ENCODE measurements at places on chromosomes 7 and 10.

- DNase-seq = no peak
These were observed 9.9 kb upstream of the LIPM start for GRCh38 chr10:88792661-88793060.

DNA sequence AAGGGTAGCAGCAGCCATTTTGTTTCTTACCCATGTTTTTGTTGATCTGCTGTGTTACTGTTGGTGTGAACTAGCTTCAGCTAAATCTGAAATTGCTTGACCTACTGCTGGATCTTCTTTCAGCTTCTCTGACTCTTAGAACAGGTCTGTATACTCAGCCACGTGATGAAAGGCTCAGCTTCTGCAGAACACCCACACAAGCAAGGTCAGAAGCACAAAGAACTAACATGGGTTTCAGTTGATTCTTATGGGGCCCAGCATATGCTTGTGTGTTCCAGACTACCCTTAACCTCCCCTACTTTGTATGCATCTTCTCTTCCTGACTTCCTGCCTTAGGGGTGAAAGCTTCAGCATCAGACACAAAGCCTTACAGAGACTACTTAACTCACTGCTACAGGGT, 186.8 kb downstream of the HGF start:
- DNase-seq = no peak

- no peak for DNase-seq
These were observed 121.6 kb upstream of the LYZL2 start for GRCh38 chr10:30750971-30751677.

GRCh38 chr7:42596737-42597136, 315.1 kb downstream of the C7orf25 start:
- no peak for DNase-seq

- DNase-seq = no peak
These were observed 9.9 kb downstream of the KCNH2 start for GRCh38 chr7:150968056-150968733.

GRCh38 chr10:20623546-20623945, 273.6 kb downstream of the NEBL start:
- DNase-seq = no peak

- DNase-seq = no peak
These were observed 52.6 kb upstream of the CAPZA2 start for GRCh38 chr7:116809636-116810266.

GRCh38 chr10:51196508-51197175, 122.4 kb downstream of the PRKG1 start:
- DNase-seq = no peak

- DNase-seq = no peak
These were observed 242.3 kb downstream of the GLI3 start for GRCh38 chr7:41994746-41995110.

DNA sequence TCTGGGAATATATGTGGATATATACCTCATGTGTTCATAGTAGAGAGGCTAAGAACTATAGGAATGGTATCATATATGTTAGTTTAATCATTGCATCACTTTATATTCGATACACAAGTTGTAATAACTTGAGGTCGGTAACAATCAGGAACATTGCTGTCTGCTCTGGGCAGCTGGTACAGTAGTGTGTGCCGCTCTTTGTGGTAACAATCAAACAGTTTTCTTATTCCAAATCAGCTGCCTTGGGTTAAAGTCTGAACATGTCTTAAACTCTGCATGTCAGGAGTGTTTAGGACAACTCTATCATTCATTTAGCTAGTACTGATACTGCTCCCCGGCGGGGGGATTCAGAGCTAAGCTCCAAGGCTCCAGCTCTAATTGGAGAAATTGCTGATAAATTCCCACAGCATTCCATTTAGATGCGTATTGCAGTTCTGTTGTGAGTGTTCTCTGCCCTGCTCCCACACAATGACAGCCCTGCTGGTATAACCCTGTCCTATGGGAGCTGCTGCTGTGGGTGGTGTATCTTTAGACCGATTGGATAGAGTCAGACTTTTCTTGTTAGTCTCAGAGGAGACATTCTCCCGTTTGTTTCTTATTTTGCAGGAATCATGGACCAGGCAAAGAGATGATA, 707.5 kb upstream of the FZD8 start:
- DNase-seq = no peak

GRCh38 chr7:106823631-106824030, 41.5 kb upstream of the PIK3CG start:
- DNase-seq = no peak

DNA sequence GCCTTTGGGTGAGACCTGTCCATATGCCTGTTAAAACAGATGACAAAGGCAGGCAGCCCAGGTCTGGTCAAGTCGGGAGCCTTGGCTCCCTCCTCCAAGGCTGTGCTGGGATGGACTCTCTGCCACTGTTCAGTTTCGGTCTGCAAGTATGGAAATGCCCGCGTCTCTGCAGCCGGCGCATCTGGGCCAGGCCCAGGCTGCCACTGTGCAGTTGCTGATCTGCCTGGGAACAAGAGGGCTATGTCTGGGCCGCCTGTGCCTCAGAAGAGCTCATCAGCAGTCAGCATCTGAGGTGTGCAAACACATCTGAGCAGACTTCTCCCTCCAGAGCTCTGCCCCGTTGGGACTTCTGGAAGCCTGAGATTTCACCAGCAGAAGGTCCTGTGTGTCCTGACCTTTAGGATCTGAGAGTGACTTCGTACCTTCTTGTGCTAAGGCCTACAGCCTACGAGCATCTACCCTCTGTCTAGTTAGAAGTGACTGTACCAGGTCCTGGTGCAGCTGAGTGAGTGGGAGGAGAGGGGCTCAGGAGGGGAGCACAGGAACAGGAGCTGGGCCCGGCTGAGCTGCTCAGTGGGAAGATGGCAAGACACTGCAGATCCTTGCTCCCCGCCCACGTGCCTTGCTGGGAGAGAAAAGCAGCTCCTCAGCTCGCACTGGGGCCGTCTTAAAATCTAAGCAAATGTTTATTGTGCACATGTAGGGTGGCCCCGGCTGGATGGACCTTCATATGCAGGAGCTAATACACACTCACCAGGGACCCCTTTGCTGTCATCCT, 50.9 kb downstream of the DOCK1 start:
- no peak for DNase-seq

- DNase-seq = no peak
These were observed 7.0 kb downstream of the ANKRD1 start for GRCh38 chr10:90913774-90914420.

DNA sequence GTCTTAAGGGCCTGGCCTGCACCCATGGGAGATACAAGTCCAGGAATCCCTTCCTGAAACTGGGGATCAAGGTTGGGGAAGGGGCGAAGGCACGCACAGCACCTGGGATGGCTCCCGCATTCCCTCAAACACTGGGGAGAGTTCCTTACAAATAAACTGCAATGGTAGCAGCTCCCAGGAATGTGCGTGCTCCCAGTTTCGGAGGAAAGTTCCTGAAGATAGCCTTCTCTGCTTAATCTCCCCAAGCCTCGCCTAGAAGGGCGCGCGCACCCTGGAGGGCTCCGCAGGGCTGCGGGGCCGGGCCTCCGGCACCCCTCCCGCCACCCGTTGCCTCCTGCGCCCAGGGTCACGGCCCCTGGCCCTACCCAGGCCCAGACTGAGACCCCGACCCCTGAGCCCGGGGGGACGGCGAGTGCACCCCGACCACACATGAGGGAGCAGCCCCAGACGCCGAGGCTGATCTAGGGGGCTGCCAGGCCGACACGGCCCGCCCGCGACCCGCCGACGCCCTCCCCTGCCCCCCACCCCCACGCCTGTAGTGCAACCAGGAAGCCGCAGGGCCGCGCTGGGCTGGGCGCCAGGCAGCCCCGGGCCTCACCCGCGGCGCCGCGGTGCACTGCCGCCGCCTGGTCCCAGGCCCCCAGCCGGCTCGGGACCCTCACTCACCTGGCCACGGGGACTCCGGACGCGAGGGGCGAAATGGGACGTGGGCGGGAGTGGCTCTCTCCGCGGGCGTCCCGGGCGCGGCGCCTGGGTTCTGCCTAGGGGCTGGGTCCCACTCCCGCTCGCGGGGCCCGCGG, 460 bp downstream of the ANXA11 start:
- DNase-seq = no peak

DNA sequence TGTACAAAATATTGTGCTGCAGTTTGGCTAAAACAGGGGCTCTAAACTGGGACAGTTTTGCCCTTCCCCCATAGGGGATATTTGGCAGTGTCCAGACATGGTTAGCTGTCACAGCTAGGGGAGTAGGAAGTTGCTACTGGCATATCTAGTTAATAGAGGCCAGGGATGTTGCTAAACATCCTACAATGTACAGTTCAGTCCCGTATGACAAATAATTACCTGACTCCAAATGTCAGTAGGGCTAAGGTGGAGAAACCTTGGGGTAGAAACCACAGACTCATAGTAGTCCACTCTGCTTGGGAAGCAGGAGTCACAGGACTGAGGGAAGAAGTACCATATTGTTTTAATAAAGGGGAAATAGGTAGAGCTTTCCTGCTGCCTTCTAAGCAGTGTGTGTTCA, 39.8 kb downstream of the WBP1L start:
- no peak for DNase-seq

Data from activated effector memory CD4-positive, alpha-beta T cell treated with anti-CD3 and anti-CD28 coated beads, Interleukin-2, amount 50 U/mL, for 16 hours (primary cell).